ENCODE measurements at places on chromosomes 6 and 20. TPM values are rescaled to one million over a fixed set of nuclear protein-coding genes. Genes with fewer than 3 reads are reported as not detected.

DNA sequence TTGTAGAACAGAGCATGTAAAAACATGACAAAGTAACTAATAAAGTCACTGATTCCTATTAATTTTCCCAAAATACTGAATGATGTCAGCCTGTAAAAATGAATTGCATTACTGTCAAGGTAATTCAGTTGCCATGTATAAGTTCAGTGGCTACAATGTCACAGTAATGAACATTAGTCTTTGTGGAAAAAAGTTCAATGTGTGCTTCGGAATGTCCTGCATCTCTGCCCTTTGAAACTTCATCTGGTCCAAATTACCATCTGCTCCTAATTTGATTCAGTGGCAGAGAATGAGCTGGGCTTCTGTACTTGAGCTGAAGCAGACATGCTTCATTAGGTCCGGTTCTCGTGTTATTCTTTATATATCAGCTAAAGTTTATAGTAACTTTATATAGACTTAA lies 567.4 kb downstream of the COL12A1 start:
- H3K4me1 ChIP-seq, result no peaks in the 10 kb centered on the region
- no peaks in the 10 kb centered on the region for H3K36me3 ChIP-seq
- H3K27ac ChIP-seq, result no peak overlapping the region
- no peak for DNase-seq
- no peaks in the 10 kb centered on the region for H3K27me3 ChIP-seq

DNA sequence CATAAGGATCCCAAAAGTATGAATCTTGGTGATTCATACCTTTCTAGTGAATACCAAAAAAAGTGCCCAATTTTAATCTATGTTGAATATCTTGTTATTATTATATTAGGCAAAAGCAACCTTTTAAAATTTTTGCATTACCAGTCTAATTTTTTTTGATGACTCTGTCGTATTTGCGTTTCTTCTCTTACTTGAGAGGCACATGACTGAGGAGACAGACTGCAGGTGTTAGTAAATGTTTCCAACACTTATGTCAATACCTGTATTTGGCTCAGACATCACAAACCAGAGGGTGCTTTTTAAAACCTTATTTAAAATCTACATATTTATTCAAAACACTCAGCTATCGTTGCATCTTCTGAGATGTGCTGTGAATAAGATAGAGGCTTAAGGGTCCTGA lies 27.1 kb downstream of the ID4 start:
- no peak overlapping the region for H3K4me3 ChIP-seq
- H3K4me1 ChIP-seq, result peaks cover 5% of the 10 kb centered on the region
- H3K27ac ChIP-seq, result no peak overlapping the region
- peaks cover 80% of the 10 kb centered on the region for H3K27me3 ChIP-seq

The MLN gene
- not detected for total RNA-seq

DNA sequence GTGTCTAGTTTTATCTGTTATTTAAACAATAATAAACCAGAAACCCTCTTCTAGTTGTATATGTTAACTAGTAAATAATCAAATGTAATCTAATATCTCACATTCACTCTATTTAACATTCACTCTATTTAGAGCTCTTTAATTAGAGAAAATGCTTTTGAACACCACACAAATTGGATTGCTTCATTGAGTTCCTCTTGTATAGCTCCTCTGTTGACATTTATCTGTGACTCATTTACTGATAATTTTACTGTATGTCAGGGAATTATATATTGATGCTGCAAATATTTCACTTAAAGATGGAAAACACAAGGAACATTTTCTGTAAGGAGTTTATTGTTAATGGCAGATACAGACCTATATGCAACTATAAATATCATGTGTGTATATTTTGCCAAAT lies 594.6 kb downstream of the COL12A1 start:
- no peak for DNase-seq
- no peaks in the 10 kb centered on the region for H3K27me3 ChIP-seq
- no peak overlapping the region for H3K4me3 ChIP-seq

DNA sequence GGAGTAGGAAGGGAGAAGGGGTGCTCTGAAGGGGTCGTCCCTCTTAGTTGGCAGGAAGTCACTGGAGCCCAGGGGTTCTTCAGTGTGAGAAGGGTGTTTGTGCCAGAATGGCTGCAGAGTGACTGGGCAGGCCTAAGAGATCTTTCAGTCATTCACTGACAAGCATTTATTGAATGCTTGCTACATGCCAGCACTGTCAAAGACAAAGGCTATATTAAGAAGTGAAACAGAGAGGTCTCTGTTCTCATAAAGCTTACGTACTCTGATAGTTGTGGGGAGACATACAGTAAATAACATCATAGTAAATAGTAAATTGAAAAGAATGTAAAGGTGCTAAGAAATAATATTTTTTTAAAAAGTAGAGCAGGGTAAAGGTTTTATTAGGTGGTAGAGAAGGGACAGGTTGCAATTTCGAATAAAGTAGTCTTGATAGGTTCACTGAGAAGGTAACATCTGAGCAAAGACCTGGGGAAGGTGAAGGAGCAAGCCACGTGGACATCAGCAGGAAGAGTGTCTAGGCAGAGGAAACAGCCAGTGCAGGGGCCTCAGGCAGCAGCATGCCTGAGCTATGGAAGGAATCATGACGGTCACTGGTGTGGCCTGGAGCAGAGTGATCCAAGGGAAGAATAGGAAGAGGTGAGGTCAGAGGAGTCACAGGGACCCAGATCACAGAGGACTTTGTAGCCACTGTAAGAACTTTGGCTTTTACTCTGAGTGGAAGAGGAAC lies 36.3 kb upstream of the RNF8 start:
- no peak overlapping the region for H3K4me3 ChIP-seq
- no peaks in the 10 kb centered on the region for H3K27me3 ChIP-seq
- peaks cover 82% of the 10 kb centered on the region for H3K36me3 ChIP-seq
- no peak for DNase-seq

DNA sequence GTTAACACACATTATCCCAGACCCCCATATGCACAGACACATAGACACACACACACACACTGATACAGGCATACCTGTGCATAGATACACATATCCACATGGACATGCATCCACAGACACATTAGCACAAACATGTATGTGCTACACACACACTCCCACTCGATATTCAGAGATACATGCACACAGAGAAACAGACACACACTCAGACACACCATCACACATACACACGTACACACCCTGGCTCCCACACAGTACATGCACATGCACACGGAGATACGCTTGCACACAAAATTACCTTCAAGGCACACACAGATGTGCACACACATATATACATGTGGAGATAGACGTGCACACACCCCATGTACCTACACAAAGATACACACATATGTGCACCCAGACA lies 19.7 kb downstream of the RBM38 start:
- peaks cover 45% of the 10 kb centered on the region for H3K4me1 ChIP-seq
- no peak overlapping the region for H3K4me3 ChIP-seq
- DNase-seq, result no peak
- no peak overlapping the region for H3K27ac ChIP-seq
- no peaks in the 10 kb centered on the region for H3K27me3 ChIP-seq

GRCh38 chr6:103356531-103356930 lies 1503.2 kb downstream of the HACE1 start:
- no peaks in the 10 kb centered on the region for H3K36me3 ChIP-seq
- no peak overlapping the region for H3K27ac ChIP-seq
- no peaks in the 10 kb centered on the region for H3K4me1 ChIP-seq
- no peak overlapping the region for H3K4me3 ChIP-seq
- H3K27me3 ChIP-seq, result no peaks in the 10 kb centered on the region

DNA sequence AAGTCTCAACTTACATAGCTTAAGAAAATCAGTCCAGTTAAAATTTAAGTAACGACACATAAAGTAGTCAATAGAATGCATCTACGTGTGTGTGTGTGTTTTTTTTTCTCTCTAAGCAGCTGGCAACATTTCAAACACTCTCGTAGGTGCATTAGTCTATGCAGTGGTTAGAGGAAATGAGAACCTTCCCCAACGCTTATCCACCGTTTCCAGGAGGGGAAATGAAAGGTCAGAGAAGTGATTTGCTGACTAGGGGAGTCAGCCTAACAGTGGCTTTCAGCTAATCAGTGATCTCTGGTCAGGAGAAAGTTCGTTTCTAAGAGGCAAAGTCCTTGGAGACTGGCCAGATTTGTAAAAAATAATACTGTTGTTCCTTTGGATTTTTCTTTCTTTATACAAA lies 806.6 kb downstream of the C6orf118 start:
- DNase-seq, result no peak
- H3K4me3 ChIP-seq, result no peak overlapping the region
- H3K4me1 ChIP-seq, result no peaks in the 10 kb centered on the region
- no peak overlapping the region for H3K27ac ChIP-seq
- H3K27me3 ChIP-seq, result no peaks in the 10 kb centered on the region

GRCh38 chr20:25067102-25067987 lies 9.4 kb upstream of the ACSS1 start:
- H3K4me1 ChIP-seq, result peaks cover 20% of the 10 kb centered on the region
- H3K36me3 ChIP-seq, result no peaks in the 10 kb centered on the region

- H3K4me3 ChIP-seq, result no peak overlapping the region
- no peaks in the 10 kb centered on the region for H3K4me1 ChIP-seq
- DNase-seq, result no peak
- no peak overlapping the region for H3K27ac ChIP-seq
- H3K27me3 ChIP-seq, result peaks cover 63% of the 10 kb centered on the region
- no peaks in the 10 kb centered on the region for H3K36me3 ChIP-seq
Measured at GRCh38 chr20:44034965-44035635, 120.4 kb downstream of the TOX2 start.

DNA sequence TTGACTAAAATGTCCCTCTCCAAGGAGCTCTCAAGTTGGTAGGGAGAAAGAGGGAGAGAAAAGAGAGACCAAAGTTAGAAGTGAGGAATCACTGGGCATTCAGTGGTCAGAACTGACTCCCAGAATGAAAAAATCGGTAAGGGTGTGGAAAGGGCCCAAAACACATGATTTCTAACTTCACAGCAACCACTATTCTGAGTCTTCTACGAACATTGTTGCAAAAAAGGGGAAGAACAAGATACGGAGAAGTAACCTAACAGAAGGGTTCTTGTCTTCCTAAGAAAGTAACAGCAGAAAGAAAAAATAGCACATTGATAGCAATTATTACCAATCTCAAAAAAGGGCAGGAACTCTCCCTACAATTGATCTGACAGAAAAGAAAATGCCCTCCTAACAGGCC lies 65.6 kb downstream of the ATP9A start:
- DNase-seq, result no peak
- H3K27me3 ChIP-seq, result no peaks in the 10 kb centered on the region
- H3K4me3 ChIP-seq, result no peak overlapping the region
- no peaks in the 10 kb centered on the region for H3K4me1 ChIP-seq
- no peak overlapping the region for H3K27ac ChIP-seq
- H3K36me3 ChIP-seq, result no peaks in the 10 kb centered on the region

The ERVFRD-1 gene
- not detected for total RNA-seq

The LY6G6F gene
- not detected for total RNA-seq

DNA sequence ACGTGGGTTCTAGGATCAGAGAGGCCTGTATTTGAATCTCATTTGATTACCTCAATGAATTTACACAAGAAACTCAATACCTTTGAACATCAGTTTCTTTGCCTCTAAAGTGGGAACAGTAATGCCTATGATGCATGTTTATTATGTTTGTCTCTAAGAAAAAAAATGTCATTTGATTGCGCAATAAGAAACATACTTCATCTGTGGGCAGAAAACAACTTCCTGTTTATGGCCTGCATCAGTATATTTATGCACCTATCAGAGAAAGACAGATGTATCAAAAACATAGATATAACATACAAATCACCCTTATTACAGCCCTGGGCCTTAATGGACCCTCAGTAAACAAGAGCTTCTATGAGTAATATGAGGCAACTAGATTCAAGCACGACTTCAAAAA lies 516.4 kb upstream of the ARID1B start:
- no peaks in the 10 kb centered on the region for H3K27me3 ChIP-seq
- no peak overlapping the region for H3K27ac ChIP-seq
- H3K36me3 ChIP-seq, result no peaks in the 10 kb centered on the region
- DNase-seq, result no peak
- H3K4me3 ChIP-seq, result no peak overlapping the region
- no peaks in the 10 kb centered on the region for H3K4me1 ChIP-seq

DNA sequence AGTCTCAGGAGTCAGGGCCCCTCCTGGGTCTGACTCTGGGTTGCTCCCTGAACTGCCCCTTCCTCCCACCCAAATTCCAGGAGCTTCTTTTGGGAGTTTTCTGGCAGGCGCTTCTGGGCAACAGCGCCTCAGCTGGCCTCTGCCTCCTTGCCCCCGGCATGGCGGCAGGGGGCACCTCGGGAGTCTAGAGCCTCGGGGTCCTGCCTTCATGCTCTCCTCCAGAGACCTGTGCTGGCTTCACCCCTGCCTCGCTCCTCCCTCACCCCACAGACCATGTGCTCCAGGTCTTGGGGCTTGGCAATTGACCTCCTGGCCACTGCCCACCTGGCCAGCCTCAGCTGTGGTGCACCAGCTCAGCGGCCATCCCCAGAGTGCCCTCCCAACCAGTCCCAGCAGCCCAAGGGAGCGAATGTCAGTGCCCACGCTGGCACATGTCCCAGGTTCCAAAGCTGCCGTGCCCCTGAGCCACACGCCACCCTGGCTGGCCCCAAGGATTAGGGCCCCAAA lies 43.4 kb downstream of the SRC start:
- H3K27ac ChIP-seq, result no peak overlapping the region
- DNase-seq, result no peak
- H3K36me3 ChIP-seq, result no peaks in the 10 kb centered on the region
- peaks cover 4% of the 10 kb centered on the region for H3K27me3 ChIP-seq
- peaks cover 9% of the 10 kb centered on the region for H3K4me1 ChIP-seq

The PXMP4 gene
- 13.5 TPM for total RNA-seq

- no peaks in the 10 kb centered on the region for H3K27me3 ChIP-seq
- H3K27ac ChIP-seq, result no peak overlapping the region
- H3K4me1 ChIP-seq, result peaks cover 8% of the 10 kb centered on the region
- no peak for DNase-seq
- H3K36me3 ChIP-seq, result no peaks in the 10 kb centered on the region
Measured at GRCh38 chr20:2519115-2519809, 10.5 kb upstream of the ZNF343 start.

DNA sequence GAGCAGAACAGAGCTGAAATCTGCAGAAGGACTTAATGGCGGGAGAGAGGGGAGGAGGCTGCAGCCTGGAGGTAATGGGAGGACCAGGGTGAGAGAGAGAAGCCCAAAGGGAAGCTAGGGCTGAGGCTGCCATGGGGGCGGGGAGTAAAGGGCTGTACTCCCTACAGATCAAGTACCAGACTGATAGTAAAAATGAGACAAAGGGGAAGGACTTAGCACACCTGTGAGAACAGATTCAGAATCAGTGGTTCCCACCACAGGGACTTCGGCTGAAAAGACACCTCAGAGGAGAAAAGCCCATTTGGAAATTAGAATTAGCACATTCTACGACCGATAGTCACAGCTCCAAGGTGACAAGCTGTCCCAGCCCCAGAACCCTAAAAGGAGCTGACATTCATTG lies 6.4 kb upstream of the TBXT start:
- H3K36me3 ChIP-seq, result no peaks in the 10 kb centered on the region
- peaks cover 76% of the 10 kb centered on the region for H3K27me3 ChIP-seq
- H3K4me3 ChIP-seq, result no peak overlapping the region
- DNase-seq, result no peak

GRCh38 chr6:85065831-85066230 lies 301.4 kb upstream of the TBX18 start:
- no peak for DNase-seq
- no peaks in the 10 kb centered on the region for H3K4me1 ChIP-seq
- H3K27me3 ChIP-seq, result peaks cover 3% of the 10 kb centered on the region
- no peaks in the 10 kb centered on the region for H3K36me3 ChIP-seq
- no peak overlapping the region for H3K4me3 ChIP-seq

The KDM1B gene
- total RNA-seq, result 14.3 TPM

The MCHR2 gene
- total RNA-seq, result not detected

- H3K4me1 ChIP-seq, result no peaks in the 10 kb centered on the region
- DNase-seq, result no peak
- no peak overlapping the region for H3K4me3 ChIP-seq
- no peak overlapping the region for H3K27ac ChIP-seq
Measured at GRCh38 chr20:52483382-52483781, 291.8 kb upstream of the ZFP64 start.

All from left ventricle myocardium inferior (tissue), 1 donor.